Activated T-helper 1 cell treated with anti-CD3 and anti-CD28 coated beads, Interleukin-12 subunit alpha, Interleukin-12 subunit beta, Interleukin-2, Interleukin-4 antibody, amounts not matched to agents 30 ng/mL and 10 ng/mL and 1 ng/mL, durations not matched to agents 14 hours and 24 hours and 36 hours (primary cell): ENCODE measurements at places on chromosomes 6 and 20.

- DNase-seq = no peak
Measured at GRCh38 chr20:24617757-24618450, 148.5 kb downstream of the SYNDIG1 start.

GRCh38 chr20:36082315-36082915, 72.1 kb upstream of the EPB41L1 start:
- DNase-seq = no peak

DNA sequence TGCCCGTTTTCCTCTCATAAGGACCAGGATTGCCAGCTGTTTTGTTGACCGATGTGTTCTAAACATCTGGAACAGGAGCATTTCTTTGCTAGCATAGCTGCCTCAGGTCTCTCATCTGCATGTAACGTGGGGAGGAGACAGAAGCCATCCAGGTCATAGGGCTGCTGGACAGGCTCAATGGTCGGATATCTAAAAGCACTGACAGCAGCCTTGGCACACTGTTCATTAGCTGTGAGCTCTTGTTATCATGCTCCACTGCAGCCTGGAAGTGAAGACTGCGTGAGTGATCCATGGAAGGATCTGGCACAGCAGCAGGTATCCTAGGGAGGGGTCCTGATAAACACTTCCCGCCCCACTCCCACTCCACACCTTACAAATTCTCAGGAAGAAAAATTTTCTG, 175.3 kb downstream of the LRFN2 start:
- no peak for DNase-seq

DNA sequence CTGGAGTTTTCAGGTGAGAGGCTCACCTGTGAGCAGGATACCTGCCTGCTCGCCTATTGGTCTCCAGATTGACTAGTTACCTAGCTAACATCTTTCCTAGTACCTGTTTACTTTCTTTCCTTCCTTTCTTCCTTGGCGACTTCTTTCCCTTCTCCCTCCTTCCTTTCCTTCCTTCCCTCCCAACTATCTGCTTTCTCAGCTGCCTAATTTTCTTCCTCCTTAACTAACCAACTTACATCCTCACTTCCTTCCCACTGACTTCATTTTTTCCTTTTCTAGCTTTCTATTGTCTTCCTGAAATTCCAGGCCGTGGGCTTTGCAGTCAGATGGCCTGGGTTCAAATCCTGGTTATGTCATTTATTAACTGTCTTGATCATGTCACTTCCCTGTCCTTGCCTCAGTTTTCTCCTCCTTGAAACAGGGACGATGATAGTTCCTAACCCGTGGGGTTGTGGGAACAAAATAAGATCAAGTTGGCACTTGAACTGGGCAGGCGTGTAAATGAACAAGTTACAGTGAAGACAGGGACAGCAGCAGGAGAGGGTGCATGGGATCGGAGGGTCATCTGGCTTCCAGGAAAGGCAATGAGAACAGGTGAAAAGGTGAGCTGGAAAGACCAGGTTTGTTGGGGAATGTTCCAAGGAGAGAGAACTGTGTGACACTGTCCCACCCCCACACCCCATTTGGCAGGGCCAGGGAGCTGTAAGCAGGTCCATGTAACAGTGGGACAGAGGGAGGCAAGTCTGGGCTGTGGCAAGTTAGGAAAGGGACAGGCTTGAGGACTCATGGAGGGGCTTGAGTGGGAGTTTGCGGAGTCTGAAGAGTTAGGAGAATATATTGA, 540 bp downstream of the SGK2 start:
- no peak for DNase-seq

DNA sequence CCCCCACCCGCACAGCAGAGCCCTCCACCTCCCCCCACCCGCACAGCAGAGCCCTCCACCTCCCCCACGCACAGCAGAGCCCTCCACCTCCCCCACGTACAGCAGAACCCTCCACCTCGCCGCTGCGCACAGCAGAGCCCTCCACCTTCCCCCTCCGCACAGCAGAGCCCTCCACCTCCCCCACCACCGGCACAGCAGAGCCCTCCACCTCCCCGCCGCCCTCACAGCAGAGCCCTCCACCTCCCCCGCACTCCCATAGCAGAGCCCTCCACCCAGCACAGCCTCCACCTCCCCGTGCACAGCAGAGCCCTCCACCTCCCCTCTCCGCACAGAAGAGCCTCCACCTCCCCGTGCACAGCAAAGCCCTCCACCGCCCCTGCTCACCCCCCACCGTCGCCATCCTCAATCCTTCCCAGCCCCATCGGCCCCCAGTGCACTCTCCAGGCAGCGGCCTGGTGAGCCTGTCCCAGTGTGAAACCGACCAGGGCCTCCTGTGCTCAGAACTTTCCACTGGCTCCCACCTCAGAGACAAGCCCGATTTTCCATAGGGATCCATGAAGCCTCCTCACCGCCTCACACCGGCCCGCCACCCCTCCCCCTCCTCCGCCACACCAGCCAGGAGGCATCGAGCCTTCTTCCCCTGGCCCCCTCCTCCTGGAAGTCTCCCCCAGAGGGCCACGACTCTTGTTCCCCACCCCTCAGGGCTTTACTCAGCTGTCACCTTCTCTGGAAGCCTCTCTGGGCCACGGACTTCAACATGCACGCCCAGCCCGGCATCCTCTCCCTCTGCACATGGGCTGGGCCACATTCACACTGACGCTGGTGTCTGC, 347.1 kb downstream of the ZFAND3 start:
- DNase-seq = no peak

DNA sequence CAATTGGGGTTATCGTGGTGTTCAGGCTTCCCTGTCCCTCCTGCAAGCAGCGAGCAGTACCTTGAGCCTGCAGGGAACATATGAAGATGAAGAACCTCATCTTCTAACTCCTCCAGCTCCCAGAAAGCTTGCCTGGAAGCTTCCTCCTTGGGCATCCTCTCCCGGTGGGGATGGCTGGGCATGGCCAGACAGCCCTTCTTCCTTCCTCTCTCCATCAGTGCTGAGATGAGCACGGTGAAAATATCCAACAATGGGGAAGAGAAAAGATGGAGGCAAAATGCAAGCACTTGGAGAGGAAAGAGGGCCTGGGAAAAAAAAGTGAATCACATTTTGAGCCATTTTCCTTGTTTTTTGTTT, 107.7 kb upstream of the FOXA2 start:
- DNase-seq = no peak

DNA sequence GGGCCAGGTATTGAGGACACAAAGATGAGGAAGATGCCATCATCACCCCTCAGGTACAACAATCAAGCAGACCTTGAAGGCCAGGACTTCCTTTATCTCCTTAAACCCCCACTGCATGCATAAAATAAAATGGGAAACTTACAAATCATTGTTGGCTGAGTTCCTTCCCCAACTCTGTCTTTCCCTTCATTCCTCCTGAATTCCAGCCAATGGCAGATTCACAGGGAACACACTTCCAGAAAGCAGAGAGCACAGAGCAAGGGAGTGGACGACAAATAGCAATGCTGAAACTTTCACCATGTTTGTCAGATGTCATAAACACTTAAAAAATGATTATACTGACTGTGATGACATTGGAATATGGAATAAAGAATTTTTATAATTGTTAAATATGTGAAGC, 37.3 kb upstream of the NXT1 start:
- no peak for DNase-seq

DNA sequence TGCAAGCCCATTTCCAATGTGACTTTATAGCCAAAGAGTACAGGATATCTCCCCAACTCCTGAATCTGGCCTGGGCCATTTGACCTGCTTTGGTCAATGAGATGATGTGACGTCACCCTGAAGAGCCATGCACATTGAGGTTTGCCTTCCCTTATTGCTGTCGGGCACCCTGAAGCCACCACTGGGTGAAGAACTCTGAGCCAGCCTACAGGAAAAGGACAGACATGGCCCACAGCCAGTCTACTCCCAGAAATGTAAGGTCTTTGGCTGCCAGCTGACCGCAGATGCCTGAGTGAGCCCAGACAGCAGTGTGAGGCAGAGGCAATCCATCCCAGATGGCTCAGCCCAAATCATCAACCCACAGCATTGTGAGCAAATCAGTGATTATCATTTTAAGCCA, 3.7 kb upstream of the SYNDIG1 start:
- DNase-seq = no peak

DNA sequence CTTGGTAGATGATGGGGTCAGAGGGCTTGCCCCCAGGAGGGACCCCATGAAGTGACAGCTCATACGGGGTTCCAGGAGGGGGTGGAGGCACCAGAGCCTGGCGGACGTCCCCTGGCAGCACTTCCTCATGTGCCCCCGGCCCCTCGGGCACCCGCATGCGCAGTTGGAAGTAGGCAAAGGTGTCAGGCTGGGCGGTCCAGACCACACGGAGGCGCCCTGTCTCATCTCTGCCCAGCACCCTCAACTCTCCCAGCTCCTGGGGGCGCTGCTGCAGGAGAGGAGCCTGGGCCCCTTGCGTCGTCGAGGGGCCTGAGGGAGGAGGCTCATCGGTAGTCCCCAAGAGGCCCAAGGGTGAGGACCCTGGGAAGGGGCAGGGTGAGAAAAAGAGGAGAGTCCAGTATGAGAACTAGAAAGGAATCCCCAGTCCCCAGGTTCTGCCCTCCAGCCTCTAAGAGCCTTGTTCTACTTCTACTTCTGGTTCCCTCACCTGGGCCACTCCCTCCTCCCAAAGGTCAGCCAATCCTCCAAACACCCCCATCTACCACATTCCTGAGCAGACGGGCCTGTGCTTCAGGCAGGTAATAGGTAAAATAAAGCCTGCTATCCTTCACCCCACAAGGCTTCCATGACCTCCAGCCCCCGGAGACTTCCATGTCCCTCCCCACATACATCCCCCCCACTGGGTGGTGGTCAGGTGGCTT, 23.2 kb downstream of the TNXB start:
- DNase-seq = no peak

- no peak for DNase-seq
Measured at GRCh38 chr6:41053041-41053440, at the start of gene APOBEC2. APOBEC2 (plus strand) TSS chr6:41053202; CDS start chr6:41053348, 146 bp downstream.

- no peak for DNase-seq
Measured at GRCh38 chr6:132235596-132236280, 165.5 kb downstream of the MOXD1 start.

DNA sequence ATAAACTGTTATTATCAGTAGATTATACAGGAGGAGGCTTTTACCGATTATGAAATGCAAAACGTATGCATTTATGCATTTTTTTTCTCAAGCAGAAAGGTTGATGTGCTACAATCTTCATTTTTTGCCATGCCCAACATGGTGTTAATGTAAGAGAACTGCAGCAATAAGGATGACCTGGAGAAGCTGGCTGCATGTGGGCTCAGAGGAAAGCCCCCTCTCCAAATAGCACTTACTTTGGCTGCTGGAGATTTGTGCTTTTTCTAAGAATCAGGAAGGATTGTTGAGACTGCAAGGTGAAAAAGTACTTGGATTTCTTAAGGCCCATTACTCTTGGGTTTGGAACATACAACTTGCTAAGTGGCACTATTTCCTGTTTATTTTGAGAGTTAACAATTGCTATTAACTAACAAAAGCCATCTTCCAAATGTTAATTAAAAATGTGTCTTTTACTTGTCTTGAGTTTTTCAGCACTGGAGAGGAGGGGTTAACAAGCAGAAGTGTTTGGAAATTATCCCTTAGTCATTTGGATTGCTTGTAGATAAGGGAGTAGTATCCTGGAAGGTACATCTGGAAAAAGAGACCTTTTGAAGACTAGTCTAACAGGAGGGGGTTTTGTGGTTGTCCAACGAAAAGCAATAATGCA, 5.6 kb downstream of the SOX4 start:
- no peak for DNase-seq

DNA sequence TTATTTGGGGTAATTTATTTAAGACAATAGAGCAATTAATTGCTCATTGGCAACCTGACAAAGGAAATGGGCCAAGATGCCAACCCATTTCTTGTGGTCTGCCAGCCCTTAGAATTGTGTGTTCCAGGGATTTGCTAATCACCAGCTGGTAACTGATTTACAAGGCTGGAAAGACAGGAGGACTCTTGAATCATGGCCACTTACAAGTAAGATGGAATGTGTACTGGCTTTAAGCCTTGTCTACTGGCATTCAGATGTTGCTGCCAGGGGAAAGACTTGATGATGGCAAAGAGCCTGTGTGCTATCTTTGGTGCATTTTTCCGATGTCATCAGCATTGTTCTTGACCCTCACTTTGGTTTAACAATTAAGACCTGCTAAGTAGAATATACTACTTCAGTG, 91.0 kb downstream of the BCKDHB start:
- no peak for DNase-seq

GRCh38 chr20:5267092-5267491, 49.7 kb downstream of the PROKR2 start:
- DNase-seq = no peak
